Activated CD4-positive, CD25-positive, alpha-beta regulatory T cell treated with anti-CD3 and anti-CD28 coated beads, Interleukin-2, amount 50 U/mL, for 24 hours (primary cell): ENCODE measurements at places on chromosomes 2 and 18.

GRCh38 chr2:229523663-229524062, 190.7 kb downstream of the DNER start:
- no peak for ATAC-seq

GRCh38 chr2:201795607-201796477, 10.5 kb upstream of the CDK15 start:
- no peak for ATAC-seq

- ATAC-seq = no peak
Observed at GRCh38 chr2:164967781-164968228, 12.5 kb upstream of the SLC38A11 start.

DNA sequence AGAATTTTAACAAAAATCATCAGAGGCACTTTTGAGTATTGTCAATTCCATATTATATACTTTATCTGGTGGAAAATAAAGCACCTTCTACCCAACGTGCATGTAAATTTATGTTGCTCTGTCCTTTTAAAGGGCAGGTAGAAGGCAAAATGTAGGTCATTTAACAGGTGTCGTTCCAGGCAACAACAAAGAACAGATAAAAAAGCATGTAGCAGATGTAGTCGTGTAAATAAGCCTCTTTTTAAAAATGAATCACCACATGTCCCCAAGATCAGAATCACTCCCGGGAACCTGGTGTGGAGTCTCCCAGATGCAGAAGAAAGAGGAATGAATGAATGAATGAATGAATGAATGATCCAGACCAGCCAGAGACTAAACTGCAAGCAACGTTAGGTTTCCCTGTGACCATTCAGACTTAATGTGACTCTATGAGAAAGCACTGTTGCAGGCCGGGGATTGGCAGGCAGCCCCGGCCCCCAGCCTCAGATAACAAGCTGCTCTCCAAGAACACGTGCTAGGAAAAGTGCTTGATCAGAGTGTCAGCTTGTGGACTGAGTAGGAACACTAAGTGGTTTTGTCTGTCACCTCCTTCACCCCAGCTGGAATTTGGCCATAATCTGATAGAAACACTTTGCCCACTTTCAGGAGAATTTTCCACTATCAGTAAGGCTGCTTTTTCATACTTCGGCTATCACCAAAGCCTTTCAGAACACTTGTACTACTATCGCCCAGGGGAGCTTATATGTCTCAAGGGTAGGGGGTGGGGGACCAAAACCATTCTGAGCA, 100.6 kb downstream of the CDK15 start:
- no peak for ATAC-seq

DNA sequence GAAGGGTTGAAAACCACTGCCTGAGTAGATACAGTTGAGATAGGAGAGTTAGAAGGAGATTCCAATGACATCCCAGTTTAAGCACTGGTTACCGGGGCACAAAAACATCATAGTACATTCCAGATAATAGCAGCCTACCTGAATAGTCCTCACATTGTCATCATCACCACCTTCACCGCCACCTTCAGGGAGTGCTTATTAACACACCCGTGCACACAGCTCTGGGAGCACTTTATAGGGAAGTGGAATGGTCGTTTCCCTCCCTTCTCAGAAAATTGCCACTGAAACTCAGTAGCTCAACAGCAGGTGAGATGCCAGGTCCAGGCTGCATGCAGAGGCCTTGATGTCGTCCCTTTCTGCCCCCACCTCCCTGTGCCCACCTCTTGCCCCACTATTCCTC, 8.2 kb downstream of the SERPINB7 start:
- no peak for ATAC-seq

DNA sequence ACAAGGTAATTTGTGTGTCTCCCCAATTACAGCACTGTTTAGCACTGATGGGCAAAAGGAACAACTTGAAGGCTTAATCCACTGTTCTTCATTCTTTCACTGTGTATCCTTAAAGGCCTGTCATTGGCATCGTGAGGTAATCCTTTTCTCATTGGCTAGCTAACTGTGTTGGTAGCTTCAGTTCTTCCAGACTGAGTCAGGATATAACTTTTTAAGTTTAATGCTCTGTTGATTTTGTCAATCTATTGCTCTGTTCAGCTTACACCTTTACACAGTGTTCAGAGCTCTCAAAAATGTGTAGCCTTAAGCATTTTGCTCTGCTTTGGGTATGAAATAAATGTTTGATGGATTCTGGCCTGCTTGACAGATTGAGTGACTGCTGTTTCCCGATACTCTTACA, 148.2 kb downstream of the KIAA1328 start:
- ATAC-seq = no peak
